ENCODE measurements at places on chromosomes 6 and 20. TPM values are rescaled to one million over a fixed set of nuclear protein-coding genes. Genes with fewer than 3 reads are reported as not detected.

DNA sequence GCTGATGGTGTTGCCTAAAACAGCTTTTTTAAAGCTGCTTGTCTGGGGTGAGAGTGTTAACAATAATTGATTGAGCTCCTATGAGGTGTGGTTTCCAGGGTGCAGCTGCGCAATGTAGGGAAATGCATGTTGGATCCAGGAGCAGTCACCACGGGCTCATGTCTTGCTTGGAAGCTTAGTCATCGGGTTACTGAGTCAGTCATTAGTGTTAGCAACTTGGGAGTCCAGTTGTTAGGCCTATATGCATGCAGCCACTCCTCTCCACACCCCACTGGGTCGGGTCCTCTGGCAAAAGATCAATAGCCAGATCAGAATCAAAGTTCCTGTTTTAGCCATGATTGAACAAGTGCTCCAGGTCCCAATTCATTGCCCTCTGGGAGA, 271.7 kb upstream of the CHD6 start:
- DNase-seq, result no peak

DNA sequence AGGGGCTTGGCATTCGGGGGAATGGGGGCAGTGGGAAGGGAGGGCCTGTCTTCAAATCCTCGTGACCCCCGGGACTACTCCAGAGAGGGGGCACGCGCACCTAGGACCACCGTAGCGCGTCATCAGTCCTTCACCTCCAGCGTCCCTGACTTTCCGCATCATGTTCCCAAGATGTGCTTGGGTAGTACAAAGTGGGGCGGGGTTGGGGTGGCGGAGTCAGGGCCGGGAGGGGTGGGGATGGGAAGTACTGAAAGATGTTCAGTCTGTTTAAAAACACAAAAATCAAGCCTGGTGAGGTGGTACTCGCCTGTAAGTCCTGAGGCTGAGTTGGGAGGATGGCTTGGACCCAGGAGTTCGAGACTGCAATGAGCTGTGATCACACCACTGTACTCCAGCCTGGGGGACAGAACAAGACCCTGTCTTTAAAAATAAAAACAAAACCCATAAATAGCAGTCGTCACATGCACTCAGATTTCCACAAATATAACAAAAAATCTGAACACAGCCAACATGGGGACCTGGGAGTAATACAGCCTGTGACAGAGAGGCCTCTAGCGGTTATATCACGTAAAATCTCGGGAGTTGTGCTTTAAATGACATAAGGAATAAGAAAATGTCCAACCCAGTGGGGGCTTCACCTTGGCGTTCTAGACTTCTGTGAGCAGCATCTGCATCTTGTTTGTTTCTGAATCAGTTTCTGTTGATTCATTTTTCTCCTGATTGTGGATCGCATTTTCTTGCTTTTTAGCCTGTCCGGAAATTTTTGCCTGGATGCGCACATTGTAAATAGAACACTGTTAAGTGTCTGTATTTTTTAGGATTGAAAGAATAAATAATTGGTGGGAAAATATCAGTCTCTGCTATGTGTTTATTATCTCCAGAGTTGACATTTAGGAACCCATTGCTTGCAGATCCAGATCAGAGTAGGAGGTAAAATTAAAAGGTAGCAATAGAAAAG, 698 bp upstream of the LRP11 start:
- DNase-seq, result peak; percentile 40

DNA sequence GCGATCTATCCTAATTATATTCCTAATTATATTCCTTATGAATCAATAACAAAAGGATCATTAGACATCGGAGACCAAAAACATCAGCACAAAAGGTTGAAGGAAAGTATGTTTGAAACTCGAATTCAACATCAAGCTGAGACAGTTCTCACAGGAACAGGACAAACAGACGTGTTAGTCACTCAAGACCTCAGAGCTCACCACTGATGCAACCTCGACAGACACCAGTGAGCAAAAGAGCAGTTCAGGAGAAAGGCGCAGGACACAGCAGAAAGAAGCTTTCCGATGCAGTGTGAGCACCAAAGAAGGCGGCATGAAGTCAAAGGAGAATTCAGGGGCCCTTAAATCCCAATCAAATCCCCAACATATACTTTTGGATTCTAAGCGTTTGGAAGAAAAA, 6.3 kb upstream of the RAMACL start:
- DNase-seq, result no peak

GRCh38 chr6:35926509-35927215, 5.8 kb upstream of the SRPK1 start:
- no peak for DNase-seq

GRCh38 chr20:603116-603640, 6.9 kb downstream of the TCF15 start:
- no peak for DNase-seq

DNA sequence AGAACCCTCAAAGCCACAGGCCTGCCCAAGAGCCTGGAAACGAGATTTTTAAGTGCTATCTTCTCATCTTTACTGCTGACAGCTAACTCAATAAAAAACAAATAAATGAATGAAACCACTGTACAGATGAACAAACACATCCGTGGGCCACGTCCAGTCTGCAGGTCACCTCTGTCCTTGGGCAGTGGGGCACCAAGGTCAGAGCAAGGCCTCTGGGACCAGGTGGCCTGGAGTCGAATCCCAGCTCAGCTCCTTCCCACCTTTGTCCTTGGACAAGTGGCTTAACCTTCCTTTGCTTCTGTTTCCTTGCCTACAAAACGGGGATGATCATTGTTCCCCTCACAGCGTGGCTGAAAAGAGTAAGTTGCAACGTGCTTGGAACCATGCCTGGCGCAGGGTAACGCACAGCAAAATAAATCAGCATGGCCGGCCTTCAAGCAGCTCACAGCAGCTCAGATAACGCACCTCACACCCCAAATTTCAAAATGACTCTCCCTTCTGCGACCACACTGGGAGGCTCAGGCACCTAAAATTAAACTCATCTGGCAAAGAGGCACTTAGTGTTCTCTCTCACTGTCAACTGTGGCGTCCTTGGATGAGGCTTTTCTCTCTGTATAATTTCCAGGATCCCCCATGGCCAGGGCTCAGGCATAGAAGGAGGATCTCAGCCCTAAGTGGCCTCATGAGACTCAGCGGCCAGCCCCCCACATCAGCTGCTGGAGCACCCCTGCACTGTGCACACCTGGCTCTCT, 35.7 kb downstream of the RRBP1 start:
- DNase-seq, result no peak

- DNase-seq, result no peak
These were observed 114.5 kb downstream of the GMPR start for GRCh38 chr6:16352821-16353438.

The NT5DC1 gene
- total RNA-seq, result 10.3 TPM

DNA sequence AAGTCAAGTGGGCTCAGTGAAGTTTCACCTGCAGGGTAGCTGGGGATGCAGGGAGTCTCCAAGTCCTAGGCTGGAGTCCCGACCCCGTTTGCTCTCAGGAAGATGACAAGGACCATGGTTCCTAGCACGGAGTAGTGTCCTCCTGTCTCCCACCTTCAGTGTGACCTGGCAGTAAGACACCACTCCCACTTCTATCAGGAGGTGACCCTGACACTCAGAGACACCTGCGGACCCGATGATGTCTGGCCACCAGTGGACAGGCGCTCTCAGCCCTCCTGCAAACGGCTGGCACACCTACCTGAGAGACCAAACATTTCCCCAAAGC, 1.1 kb downstream of the SOD2 start:
- DNase-seq, result no peak

The DNMT3B gene
- total RNA-seq, result 6.2 TPM

The HCRTR2 gene
- not detected for total RNA-seq

- peak; percentile 19 for DNase-seq
These were observed 16.0 kb downstream of the RPS12 start for GRCh38 chr6:132830334-132830751.

- DNase-seq, result no peak
These were observed 127.5 kb upstream of the CCDC28A start for GRCh38 chr6:138645976-138646640.

GRCh38 chr6:158016571-158017383, 35.1 kb downstream of the SYNJ2 start:
- no peak for DNase-seq

The SYNDIG1 gene
- total RNA-seq, result 4.9 TPM

DNA sequence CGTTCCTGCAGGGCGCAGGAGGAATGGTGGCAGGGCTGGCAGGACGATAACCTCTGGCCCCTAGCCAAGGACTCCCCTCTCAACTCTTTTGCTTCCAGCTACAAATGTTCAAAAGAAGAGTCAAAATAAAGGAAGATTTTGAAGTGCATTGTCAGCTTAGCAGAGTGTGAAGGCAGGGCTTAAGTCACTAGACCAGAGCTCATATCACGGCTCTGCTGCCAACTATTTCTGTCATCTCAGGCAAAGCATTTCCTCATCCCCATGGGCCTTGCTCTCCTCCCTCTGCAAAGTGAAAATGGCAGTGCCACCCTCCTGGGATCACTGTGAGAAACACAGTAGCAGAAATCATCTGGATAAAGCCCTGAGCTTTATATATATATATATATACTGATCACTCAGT, 36.7 kb downstream of the CFAP61 start:
- no peak for DNase-seq

The IRF4 gene
- 0.29 TPM for total RNA-seq

GRCh38 chr20:57762531-57763234, 52.9 kb upstream of the PMEPA1 start:
- no peak for DNase-seq

DNA sequence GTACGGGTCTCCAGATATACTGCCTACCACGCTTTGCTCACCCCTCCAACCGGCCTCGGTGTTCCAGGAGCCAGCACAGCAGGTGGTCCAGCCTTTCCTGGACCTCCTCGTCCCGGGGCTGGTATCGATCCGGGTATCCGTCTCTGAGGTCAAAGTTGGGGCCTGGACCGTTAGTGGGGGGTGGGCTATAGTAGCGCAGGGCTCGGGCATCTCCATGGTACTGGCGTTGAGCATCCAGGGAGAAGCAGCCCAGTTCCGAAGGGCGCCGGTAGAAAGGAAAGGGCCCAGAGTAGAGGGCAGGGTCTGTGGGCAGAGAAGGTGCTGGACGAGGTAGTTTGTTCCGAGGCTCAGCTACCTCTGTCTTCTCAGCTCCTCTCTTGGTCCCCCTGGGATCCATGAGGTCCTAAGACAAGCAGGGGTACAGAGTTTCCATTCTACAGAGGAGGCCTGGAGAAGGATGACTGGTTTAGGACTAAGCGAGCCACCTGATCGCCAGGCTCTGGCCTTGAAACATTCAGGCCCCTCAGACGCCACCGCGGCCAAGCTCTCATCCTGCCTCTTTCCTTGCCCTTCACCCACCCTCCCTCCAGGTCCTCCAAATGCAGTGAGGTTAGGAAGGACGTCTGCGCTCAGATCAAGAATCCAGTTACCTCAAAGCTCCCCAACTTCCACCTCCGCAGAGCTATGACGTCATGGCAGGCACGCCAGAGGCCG, 502 bp downstream of the DXO start:
- DNase-seq, result no peak

DNA sequence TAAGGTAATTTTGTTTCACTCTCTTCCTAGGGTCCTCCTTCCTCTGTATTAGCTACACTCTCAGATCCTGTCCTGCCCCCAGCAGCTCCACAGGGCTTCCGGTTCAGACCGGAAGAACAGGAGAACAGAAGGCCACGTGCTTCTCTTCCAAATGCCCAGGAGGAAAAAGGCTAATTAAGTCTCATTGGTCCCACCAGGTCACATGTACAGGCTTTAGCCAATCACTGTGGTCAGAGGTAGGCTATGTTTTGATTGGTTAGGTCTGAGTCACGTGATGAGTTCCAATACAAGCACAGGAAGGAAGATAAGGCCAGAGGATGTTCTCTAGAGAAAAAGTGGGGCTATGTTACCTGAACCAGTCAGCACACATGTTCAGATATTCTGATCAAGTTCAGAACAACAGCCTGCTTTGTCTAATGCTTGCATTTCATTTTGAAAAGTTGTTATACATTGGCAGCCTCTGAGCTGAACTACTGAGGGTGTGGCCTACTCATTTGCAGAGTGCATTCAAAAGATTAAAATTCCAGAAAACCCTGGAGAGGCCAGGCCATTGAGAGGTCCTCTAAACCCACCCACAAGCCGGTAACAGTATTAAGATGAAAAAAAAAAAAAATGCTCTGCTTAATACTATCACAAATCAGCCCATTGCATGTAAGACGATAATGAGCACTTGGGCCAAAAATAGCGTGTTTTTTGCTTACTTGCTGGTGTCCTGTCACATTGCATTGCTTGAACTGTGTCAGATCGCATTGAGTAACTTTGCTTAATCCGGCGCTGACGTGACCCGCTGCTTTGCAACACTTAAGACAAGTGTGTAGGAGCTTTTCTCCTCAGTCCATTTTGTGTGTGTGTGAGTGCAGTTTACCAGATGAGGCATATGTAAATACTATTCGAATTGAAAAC, 170.3 kb downstream of the TSHZ2 start:
- peak; percentile 23 for DNase-seq

DNA sequence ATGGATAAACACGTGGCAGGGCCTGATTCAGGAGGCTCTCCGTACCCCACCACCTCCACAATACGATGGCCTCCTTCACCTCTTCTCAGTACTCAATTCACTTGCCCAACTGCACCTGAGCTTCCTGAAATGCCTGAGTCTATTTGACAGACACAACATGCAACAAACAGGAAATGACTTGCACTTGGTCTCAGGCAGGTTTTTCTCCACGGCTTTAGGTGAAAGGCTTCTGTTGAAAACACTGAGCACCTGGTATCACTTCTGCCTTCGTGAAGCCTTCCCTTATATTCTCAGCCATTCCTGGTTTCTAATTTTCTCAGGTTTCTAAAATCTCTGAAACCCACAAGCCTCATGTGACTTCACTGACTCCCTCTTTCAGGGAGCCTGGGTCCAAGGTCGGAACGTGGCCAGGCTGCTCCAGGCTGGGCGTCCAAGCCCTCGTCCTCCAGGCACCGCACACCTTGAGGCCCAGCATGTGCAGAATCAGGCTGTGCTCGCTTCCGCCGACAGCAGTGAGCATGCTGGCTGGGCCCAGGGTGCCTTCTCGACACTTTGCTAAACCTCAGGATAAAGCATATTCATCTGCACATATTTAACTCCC, 34.7 kb downstream of the TAF4 start:
- no peak for DNase-seq

DNA sequence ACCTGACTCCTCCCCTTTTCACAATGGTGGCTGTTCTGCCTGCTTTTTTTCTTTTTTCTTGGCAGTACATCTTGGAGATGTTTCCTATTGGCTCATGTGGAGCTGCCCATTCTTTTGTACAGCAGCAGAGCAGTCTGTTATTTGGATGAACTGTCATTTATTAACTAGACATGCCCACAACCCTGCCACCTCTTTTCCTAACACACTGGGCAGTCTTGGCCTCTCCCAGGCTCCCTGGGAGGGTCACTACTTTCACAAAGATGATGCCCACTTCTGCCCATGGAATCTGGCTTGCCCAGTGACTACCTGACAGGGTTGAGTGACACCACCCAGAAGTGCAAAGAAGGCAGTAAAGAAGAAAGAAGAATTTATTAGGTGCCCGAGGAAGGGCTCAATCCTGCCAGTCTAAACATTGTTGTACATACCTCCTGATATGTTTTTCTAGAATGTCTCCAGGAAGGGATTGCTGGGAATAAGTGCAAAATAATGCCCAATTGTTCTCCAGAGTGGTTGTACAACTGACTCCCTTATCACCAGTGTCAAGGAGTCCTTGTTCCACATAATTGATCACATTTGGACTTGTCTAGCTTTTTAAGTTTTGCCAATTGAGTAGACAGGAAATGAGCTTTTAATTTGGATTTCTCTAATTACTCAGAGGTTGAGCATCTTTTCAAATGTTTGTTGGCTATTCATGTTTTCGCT, 19.7 kb upstream of the SCRT2 start:
- no peak for DNase-seq

The OPRL1 gene
- 0.81 TPM for total RNA-seq

GRCh38 chr6:129882510-129883023, 21.5 kb upstream of the TMEM244 start:
- no peak for DNase-seq

The OPRM1 gene
- not detected for total RNA-seq

The PTPRT gene
- total RNA-seq, result not detected

The KCNG1 gene
- 6.2 TPM for total RNA-seq

The GPX5 gene
- total RNA-seq, result not detected

- peak; percentile 71 for DNase-seq
These were observed 138.0 kb downstream of the SOX4 start for GRCh38 chr6:21731411-21732031.
